ENCODE measurements at places on chromosomes 11 and 22.

DNA sequence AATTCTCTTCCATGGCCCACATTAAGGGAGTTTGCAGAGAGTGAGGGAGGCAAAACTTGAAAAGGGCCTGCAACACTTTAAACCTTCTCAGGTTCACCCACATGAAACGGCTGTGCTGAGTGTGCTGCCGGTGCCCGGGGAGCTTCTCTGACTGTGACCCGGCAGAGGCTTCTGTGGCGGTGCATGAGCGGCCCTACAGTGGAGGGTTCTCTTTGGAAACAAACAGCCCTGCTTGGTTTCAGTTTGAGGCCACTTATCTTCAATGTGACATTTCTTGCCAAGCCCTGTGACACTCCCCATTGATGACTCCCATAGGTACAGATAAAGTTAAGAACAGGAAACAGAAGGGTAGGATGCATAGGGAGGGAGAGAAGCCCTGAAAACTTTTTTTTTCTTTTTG, 31.8 kb downstream of the FAM118A start:
- no peak for DNase-seq

- no peak for DNase-seq
These were observed 62.7 kb upstream of the AMPD3 start for GRCh38 chr11:10392095-10393079.

- DNase-seq = no peak
These were observed 6.1 kb upstream of the ASCL2 start for GRCh38 chr11:2276280-2277007.

GRCh38 chr11:17861036-17861755, 126.6 kb downstream of the KCNC1 start:
- DNase-seq = no peak

DNA sequence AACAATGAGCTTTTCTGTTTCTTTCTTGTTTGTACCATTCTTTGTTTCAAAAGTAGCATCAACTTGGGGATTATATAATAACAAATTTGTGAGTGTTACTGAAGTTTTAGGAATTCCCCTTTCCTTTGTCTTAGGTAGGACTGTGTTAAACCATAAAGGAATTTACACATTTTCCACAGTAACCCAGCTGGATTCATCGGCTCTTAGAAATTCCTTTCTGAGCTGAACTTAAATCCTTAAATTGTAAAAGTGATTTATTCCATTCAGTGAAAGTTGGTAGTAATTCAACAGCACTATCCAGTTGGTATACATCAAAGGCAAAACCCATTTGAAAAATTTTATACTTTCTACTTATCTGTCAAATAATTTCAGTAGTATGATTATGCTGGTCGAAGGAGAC, 11.8 kb downstream of the EMSY start:
- DNase-seq = no peak

DNA sequence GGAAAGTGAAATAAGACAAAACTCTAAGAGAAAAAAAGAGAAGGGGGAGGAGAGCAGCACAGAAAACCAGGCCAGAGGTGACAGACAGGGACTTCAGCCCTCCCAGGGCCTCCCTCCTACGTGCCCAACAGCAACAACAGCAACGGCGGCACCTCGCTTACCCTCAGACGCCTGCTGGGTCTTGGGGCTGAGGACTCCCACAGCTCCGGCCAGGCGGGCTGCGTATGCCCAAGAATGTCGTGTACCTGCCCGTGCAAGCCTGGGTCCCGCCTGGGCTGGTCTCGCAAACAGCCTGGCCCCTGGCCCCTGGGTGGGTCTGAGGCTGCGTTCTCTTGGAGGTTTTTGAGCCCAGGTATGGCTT, 30.5 kb downstream of the ARAP1 start:
- DNase-seq = no peak

GRCh38 chr11:5737670-5738392, 1.6 kb downstream of the OR56B1 start:
- DNase-seq = no peak
